ENCODE measurements at places on chromosomes 7 and 10.

DNA sequence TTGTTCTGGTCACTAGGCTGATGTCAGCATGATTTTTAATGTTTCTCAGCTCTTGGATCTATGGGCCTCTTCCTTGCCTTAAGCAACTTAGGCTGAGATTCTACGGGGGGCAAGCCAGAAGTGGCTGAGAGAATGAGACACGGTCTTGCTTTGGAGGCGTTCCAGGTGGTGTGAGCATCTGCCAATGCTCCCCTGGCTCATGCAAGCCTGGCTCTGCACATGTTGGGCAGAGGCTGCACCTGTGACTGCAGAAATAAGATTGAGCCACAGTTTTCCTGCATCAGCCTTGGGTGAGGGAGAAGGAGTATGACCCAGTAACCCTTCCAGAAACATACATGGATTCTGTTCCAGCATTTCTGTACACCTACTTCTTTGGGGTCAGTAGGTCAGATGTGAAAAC lies 41.9 kb downstream of the C10orf120 start:
- no peak for DNase-seq

DNA sequence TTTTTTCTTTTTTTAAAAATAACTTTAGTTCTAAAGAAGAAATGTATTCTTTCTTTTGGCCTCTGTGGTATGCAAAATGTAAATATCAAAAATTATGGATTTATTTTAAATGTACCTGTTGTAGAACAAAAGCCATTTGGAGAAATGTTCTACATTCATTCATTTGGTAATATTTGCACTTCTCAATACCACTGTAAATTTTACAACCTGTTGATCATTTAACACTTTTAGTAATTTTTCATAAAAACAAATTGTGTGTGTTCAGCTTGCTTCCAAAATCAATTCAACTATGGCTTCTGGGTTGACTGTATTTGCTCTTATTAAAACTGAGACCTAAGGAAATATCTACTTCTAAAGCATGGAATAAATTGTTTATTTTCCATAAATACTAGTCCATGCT lies 2.3 kb upstream of the IGF2BP3 start:
- DNase-seq, result no peak

GRCh38 chr7:46127814-46128213 lies 206.7 kb upstream of the IGFBP3 start:
- DNase-seq, result no peak

- DNase-seq, result no peak
Observed at GRCh38 chr10:65670087-65670486, 1255.7 kb upstream of the LRRTM3 start.

DNA sequence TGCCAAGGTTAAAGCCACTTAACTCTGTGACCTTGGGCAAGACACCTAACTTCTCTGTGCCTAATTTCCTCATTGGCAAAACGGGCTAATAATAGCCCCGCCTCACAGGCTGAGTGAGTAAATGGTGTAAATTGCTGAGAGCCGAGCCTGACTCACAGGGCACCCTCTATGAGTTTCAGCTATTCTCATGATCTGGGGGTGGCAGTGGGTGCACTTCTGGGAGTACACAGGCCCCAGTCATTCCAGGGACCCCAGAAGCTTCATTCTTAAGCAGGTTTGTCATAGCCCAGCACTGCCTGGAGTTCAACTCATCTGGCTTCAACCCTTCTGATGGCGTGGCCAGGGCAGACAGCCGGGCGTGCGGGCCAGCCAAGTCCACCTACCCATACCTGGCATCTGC lies 137.2 kb downstream of the GRID1 start:
- DNase-seq, result peak; percentile 49

- DNase-seq, result no peak
Observed at GRCh38 chr10:132906836-132907235, 35.5 kb downstream of the CFAP46 start.

GRCh38 chr7:135231686-135232085 lies 2.0 kb upstream of the STRA8 start:
- no peak for DNase-seq

GRCh38 chr10:118444069-118444468 lies 101.9 kb upstream of the FAM204A start:
- DNase-seq, result no peak

DNA sequence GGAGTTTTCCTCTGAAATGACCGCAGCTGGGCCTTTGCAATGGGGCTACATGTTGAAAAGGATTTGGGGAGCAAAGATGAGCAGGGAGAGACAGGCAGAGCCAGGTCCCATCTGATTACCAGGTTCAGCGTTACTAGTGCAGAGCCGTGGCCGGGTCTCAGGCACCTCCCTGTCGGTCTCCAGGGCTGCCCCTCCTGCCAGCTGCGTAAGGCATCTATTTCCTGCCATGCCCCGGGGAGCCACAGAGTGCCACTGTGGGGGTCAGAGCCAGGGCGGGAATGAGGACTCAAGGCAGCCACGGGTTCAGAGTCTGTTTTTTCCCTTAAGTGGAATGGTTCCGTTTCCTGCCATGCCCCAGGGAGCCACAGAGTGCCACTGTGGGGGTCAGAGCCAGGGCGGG lies 382.6 kb upstream of the SHH start:
- DNase-seq, result no peak
